Caki2 (cell line): ENCODE measurements at places on chromosomes 4 and X.

- DNase-seq: no peak
These were observed 455.4 kb upstream of the ADGRL3 start for GRCh38 chr4:60744767-60745166.

- no peak for DNase-seq
These were observed 74.6 kb upstream of the PRPS2 start for GRCh38 chrX:12716574-12716973.

GRCh38 chr4:24702281-24702680 lies 93.1 kb upstream of the SOD3 start:
- no peak for DNase-seq

GRCh38 chr4:112213091-112213490 lies 18.5 kb upstream of the AP1AR start:
- DNase-seq: no peak

- no peak for DNase-seq
These were observed 984.1 kb upstream of the GRID2 start for GRCh38 chr4:91319556-91320268.

GRCh38 chr4:7167706-7168105 lies 24.6 kb upstream of the SORCS2 start:
- no peak for DNase-seq

- peak; percentile 54 for DNase-seq
These were observed 37.2 kb upstream of the PTPN13 start for GRCh38 chr4:86556791-86557415.

DNA sequence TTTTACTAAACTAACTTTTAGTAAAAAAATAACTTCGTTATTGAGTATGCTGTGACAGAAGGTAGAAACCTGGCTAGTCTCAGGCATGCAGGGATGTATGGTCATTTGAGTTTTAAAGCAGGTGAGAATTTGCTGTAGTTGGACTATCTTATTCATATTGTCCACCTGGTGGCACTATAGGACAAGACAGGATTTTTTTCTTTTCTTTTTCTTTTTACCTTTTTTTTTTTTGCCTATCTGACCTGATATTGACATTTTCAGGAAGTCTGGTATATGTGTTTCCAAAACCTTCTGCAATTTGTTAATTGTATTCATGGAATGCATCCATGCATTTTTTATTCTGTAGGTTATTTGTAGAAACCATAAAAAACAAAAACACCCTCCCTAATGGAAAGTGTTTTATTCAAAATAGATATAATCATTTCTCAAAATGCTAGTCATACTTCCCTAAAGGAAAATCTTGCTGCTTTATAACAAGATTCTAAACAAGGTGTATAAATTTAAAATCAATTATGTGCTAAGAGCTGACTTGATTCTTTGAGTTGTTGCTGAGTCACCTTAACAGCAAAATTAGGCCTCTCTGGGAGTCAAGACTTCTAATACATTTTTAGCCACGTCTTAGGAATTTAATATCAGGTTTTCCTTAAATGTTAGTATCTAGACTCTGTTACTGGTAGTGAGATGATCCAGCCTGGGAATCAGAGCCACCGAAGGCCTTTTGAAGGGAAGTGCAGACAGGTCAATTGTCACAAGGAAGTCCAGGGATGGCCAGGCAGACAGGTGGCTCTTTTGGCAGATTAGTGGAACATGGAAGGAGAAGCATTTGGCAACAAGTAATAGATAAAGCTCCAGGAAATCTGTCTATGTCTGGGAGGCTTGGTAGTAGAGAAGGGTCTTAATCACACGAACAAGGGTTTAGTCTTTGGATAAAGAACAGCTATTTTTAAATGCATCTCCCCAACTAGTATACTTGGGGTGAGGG lies 201.3 kb upstream of the GNPDA2 start:
- DNase-seq: peak; percentile 12

DNA sequence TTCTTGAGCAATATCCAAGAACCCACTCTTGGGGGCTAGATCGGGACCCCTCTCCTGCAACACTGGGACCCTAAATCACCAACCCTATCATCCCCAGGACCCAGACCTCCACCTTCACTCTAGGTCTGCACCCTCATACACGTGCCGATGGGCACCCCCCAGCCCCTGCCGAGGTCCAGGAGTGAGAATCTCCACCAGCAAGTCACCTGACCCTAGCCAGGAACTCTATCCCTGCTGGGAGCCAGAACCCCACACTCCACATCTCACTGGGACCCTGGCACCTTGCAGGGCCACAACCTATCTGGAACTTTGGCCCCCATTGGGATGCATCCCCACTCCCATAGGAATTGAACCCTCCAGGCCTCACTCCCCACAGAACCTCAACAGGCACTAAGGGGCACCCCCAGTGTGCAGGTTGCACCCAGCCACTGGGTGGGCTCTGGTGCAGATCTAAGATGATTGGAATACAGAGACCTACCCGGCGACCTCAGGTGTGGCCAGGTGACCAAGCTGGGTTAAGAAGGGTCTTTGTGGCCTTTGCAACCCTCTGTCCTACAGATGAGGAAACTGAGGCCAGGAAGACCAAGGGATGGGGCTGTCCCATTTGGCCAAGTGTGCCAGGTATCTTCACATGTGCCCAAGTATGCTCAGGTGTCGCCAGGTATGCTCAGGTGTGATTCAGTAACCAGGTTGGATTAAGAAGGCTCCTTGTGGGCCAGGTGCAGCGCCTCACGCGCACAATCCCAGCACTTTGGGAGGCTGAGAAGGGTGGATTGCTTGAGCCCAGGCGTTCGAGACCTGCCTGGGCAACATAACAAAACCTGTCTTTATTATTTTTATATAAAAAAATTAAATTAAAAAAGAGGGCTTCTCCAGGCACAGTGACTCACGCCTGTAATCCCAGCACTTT lies 3.1 kb upstream of the DHRSX start:
- no peak for DNase-seq

DNA sequence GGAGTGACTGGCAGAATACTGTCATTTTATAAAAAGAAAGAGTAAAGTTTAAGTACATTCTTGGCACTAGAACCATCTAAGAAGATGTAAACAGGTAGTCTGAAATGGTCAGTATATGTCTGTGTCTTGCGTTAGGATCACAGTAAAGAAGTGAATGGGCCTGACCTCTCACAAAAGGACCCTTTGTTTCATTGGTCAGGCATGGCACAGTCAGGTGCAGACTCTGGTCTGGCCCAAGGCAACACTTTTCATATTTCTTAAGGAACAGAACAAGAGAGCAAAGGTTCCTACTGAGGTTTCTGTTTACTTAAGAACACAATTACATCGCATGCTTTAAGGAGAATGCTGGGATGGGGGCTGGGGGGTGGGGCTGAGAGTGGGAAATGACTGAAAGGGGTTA lies 48.1 kb downstream of the RPGR start:
- no peak for DNase-seq

DNA sequence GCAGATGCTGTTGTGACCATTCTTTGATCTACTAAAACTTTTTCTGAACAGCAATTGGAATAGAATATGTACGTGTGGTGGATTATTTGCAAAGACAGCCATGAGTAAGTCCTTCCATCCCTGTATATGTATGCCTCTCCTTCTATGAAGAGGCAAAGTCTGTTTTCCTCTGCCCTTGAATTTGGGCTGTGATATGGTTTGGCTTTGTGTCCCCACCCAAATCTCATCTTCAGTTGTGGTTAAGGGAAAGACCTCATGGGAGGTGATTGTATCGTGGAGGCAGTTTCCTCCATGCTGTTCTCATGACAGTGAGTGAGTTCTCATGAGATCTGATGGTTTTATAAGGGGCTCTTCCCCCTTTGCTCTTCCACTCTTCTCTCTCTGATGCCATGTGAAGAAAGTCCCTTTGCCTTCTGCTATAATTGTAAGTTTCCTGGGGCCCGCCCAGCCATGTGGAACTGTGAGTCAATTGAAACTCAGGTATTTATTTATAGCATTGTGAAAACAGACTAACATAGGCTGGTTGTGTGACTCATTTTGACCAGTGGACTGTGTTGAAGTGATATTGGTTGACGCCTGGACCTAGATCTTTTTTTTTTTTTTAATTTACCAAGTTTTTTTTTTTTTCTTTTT lies 108.3 kb upstream of the CAMK2D start:
- DNase-seq: peak; percentile 88

DNA sequence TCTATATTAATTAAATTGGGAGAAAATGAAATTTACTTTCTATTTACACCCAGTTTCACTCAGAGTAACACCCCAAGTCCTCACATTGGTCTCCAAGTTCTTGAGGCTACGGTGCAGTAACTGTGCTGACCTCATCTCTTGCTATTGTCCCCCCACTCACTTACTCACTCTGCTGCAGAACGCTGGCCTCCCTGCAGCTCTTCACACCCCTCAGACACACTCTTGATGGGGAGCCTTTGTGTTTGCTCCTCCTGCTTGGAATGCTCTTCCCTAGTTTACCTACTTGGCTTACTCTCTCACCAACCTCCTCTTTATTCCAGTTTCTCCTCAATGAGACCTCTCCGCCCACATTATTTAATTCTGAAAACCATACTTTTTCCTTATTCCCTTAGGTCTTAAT lies 22.2 kb upstream of the SPARCL1 start:
- no peak for DNase-seq

- DNase-seq: no peak
These were observed 650.3 kb upstream of the FAM241A start for GRCh38 chr4:111494971-111495370.

DNA sequence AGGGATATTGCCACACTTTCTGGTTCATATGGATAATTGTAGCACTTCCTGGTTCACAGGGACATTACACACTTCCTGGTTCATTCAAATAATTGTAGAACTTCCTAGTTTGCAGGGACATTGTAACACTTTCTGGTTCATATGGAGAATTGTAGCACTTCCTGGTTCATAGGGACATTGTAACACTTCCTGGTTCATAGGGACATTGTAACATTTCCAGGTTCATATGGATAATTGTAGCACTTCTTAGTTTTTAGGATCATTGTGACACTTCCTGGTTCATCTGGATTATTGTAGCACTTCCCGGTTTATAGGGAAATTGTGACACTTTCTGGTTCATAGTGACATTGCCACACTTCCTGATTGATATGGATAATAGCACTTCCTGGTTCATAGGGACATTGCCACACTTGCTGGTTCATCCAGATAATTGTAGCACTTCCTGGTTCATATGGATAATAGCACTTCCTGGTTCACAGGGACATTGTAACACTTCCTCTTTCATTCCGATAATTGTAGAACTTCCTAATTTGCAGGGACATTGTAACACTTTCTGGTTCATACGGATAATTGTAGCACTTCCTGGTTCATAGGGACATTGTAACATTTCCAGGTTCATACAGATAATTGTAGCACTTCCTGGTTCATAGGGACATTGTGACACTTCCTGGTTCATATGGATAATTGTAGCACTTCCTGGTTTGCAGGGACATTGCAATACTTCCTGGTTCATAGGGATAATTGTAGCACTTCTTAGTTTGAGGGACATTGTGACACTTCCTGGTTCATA lies 59.2 kb upstream of the CD99 start:
- no peak for DNase-seq

- DNase-seq: no peak
These were observed 194.8 kb downstream of the KIT start for GRCh38 chr4:54852602-54853001.

DNA sequence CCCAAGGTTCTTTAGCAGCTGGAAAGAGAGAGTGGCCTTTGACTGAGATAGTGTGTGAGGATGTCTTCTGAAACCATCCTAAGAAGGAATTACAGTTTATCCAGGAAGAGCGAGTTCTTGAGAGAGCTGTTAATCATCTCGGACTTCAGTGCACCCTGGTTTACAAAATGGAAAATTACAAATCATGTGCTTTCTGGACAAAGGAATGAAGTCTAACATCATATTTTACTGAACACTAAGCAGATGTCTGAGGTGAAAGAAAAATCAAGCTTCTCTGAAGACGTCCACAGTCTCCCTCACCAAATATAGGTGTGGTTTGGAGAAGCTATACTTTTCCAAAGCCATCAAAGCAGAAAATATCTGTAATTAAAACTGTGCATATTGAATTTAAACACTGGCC lies 30.8 kb upstream of the CYP2U1 start:
- no peak for DNase-seq

GRCh38 chrX:110331444-110332030 lies 13.7 kb upstream of the AMMECR1 start:
- DNase-seq: no peak

- DNase-seq: peak; percentile 74
These were observed 682.9 kb upstream of the GALNTL6 start for GRCh38 chr4:171130256-171130801.

DNA sequence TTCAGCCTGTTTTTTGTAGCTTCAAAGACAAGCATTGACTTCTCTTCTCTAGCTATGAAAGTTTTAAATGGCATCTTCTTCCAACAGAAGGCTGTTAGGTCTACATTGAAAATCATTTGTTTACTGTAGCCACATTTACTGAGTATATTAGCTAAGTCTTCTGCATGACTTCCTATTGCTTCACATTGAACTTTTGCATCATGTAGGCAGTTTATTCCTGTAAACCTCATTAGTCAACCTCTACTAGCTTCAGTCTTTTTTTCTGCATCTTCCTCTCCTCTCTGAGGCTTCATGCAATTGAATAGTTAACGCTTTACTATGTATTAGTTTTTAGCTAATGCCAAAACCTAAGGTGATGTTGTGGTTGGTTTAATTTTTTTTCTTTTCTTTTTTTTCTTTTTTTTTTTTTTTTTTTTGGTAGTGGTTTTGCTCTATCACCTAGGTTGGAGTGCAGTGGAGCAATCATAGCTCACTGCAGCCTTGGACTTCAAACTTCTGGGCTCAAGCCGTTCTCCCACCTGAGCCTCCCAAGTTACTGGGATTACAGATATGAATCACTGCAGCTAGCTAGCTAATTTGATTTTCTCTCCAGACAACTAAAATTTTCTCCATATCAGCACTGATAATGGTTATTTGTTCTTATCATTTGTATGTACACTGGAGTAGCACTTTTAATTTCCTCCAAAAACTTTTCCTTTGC lies 3.4 kb downstream of the UGT2A3 start:
- DNase-seq: no peak
